Epithelial cell of esophagus (primary cell): ENCODE measurements at places on chromosomes 12 and 14.

- DNase-seq = no peak
Measured at GRCh38 chr12:1533205-1533601, 61.2 kb downstream of the FBXL14 start.

GRCh38 chr12:69896653-69897381 lies 71.8 kb downstream of the MYRFL start:
- no peak for DNase-seq

DNA sequence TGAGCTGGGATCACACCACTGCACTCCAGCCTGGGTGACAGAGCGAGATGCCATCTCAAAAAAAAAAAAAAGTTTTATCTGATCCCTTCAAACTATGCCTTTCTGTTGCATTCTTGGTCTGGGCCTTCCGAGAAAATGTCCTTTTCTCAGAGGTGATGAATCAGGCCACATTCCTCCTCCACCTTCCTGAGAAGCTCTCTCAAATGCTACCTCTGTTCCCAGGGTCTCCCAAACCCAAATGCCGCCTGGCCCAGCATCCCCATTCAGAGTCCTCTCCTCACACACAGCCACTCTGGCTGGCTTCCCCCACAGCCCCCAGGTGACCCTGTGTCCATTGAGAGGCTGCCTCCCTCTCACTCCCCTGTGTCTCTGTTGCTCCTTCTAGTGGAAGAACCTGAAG lies 19.7 kb upstream of the TMED10 start:
- DNase-seq = no peak

- DNase-seq = peak; percentile 84
Measured at GRCh38 chr12:93127582-93128331, 198.7 kb upstream of the EEA1 start.

DNA sequence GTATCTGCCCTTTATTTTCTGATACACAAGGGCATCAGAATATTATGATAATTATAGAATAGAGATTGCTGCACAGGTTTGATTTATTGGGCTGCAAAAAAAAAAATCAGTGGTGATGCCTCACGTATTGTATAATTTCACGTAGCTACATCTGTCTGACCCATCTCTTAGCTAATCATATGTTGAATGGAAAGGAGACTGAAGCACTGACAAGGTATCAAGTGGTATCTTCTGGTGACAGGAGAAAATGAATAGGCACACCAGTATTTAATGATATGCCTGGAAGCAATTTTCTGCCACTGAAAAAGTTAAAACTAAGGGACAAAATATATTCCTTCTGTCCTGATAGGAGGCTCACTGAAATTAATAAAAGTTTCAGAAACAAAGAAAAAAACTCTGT lies 837.2 kb upstream of the FBXO33 start:
- DNase-seq = no peak

GRCh38 chr14:98510392-98510791 lies 761.6 kb downstream of the BCL11B start:
- no peak for DNase-seq

DNA sequence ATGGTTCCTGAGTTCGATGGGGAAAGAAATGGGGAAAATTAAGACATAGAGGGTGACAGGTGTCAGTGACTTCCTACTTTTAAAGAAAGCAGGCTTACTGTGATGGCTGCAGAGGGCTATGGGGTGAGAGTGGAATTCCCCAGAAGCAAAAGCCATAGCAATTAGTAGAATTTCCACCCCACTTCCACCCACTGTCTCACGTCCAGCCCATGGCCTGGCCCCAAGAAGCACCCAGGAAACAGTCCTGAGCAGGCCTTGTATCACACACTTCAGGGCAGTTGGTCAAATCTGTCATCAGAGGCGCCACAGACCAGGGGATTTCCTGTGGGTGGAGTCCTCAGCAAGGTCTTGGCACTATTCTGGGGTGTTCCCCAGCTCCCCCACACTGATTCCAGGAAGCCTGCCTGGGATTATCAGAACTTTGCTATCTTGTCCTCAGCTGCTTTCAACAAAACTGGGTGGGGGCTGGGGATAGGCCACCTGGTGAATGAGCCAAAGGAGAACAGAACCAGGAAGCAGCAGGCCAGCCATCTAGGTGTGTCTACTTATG lies 120.1 kb upstream of the CCND2 start:
- no peak for DNase-seq

GRCh38 chr14:67729072-67729885 lies 27.6 kb downstream of the RDH12 start:
- peak; percentile 82 for DNase-seq

DNA sequence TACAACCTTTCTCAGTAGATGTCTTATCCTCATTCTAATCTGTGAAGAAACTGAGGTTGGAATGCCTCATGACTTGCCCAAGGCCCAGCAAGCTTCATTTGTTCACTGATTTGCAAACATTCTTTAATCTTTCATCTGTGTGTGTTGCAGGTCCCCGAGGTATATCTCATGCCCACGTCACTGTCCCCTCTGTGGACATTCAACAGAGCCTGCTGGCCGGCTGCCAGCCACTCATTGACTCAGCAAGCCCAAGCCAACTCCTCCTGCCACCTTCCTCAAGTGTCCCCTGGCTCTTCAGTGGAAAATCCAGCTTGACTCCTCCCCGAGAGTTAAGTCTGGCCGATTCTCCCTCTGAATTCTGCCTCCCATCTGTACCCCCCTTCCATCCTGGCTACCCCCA lies 1.9 kb upstream of the DCAF4 start:
- no peak for DNase-seq

- no peak for DNase-seq
Measured at GRCh38 chr12:99330216-99330615, 317.3 kb upstream of the GARIN6 start.

GRCh38 chr12:23585156-23585781 lies 364.2 kb downstream of the SOX5 start:
- no peak for DNase-seq

- DNase-seq = peak; percentile 9
Measured at GRCh38 chr14:102863381-102863780, 59.1 kb upstream of the AMN start.

DNA sequence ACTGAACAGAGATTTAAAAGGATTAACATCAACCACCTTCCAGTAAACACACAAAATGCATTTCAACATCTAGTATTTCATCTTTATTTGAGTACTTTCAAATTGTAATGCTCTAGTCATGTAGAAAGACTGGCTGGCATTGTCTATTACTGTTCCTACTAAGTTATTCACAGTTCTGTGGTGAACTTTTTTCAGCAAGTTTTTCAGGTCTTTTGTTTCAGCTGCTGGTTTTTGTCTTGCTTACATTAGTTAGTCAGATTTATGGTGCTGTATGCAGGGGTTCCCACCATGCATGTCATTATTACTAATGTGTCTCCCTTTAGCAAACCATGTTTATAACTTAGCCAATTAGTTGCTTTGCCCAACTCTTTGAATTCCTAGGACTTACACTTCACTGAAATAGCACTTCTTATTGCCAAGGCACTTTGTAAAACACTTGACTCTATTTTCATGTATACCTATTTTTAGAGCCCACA lies 253.4 kb upstream of the KITLG start:
- DNase-seq = peak; percentile 58

DNA sequence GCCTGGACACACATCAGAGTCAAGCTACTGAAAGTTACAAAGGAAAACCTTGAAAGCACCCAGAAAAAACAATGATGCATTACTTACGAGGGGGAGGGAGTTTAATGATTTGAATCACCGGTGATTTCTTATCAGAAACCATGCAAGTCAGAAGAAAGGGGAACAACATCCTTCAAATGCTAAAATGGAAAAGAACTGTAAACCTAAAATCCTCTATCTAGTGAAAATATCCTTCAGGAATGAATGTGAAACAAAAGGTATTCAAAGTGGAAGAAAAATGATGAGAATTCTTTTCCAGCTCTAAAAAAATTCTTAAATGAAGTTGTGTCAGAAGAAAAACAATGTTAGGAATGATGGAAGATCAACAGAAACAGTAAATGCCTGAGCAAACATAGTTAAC lies 16.8 kb downstream of the SCAF11 start:
- DNase-seq = no peak

GRCh38 chr12:54127538-54128259 lies 61.1 kb downstream of the SMUG1 start:
- DNase-seq = no peak

DNA sequence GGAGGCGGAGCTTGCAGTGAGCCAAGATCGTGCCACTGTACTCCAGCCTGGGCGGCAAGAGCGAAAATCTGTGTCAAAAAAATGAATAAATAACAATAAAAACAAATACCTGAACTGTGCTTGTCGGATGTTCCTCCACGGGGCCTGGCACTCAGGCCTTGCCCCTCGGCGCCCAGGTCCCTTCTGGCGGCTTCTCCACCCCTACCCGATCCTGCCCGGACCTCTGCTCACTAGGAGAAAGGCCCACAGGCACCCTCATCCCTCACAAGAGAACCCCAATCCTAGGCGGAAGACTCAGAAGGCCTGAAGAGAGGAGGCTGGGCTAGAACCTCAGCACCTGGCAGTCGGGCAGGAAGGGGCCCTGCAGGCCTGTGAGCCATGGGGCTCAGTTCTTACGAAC lies 21.0 kb upstream of the BTBD6 start:
- no peak for DNase-seq

DNA sequence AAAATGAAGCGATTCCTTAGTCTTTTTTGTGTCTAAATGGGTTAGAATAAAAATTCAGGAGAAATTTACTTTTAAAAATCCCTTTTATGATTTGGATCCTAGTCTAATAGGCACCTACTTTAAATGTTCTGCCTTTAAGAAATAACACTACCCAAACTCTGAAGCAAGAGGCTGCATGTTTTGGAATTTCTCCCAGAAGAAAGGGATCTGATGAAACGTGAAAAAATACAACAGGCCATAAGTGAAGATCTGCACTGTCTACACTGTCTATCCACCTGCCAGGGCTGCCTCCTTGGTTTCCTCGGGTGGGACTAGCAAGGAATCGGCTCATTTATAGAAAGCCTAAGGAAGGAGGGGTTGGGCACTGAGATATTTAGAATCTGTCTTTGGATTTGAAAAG lies 22.1 kb downstream of the ACVR1B start:
- DNase-seq = no peak

DNA sequence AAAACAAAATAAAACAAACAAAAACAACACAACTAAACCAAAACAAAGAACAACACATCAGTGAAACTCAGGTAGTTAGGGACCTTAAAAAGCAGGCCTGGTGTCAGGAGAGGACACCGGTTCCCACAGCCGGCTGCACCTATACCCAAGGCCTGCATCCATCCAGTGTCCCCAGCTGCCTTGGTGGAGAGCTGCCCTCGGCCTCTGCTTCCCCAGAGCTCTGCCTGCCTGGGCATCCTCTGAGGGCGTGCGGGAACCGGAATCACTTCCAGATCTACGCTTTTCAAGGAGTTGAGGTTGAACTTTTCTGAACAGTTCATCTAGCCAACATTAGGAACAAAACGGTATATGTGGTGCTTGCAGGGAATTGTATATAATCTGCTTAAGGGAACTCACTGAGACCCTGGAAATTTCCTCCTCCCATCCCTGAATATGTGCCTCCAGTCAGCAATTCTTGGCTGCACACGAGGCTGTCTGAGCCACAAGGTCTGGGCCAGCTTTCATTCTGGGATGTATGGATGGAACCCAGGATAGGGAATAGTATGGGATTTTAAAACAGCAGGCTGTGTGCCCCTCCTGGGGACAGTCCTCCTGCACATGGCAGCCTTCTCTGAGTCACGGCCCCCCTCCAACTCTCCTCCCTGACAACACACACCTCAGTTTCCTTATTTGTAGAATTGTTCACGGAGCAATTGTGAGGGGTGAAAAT lies 319.0 kb upstream of the RTL1 start:
- no peak for DNase-seq

- DNase-seq = no peak
Measured at GRCh38 chr12:16833376-16834015, 227.5 kb upstream of the LMO3 start.

- DNase-seq = no peak
Measured at GRCh38 chr14:57295239-57295638, 26.5 kb downstream of the AP5M1 start.

- DNase-seq = peak; percentile 31
Measured at GRCh38 chr12:77796775-77797174, 33.9 kb upstream of the NAV3 start.

GRCh38 chr14:105128059-105128458 lies 40.5 kb downstream of the JAG2 start:
- DNase-seq = no peak

DNA sequence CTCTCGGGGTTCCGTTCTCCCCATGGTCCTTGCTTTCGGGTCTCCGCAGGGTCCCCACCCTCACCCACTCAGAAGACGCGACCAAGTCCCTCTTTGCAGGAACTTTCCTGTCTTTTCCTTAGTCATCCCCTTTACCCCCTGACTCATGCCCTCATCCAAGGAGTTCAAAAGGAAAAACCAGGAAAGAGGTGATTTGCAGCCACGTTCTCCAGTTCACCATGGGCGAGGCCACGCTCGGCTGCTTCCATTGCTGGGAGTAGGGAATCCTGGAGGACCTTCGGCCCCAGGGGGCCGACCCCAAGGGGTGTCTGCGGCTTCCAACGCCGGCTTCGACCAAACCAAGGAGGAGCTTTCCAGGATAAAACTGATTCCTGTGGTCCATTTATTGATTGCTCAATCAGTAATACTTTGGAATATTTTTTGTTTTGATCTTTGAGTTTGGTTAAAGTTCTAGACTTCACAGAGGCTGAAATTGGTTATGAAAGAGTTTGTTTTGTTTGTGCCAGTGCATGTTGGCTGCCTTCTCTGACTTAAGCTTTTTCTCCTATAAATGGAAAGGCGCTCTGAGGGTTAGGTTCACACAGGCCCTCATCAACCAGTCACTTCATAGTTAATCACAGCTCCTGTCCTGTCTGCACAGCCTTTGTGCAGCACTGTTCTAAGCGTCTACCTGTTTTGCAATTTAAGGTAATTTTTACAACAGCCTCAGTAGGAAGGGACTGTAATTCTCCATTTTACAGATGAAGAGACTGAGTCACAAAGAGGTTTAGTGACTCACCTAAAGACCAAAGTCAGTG lies 827 bp downstream of the ALDH2 start:
- peak; percentile 66 for DNase-seq

DNA sequence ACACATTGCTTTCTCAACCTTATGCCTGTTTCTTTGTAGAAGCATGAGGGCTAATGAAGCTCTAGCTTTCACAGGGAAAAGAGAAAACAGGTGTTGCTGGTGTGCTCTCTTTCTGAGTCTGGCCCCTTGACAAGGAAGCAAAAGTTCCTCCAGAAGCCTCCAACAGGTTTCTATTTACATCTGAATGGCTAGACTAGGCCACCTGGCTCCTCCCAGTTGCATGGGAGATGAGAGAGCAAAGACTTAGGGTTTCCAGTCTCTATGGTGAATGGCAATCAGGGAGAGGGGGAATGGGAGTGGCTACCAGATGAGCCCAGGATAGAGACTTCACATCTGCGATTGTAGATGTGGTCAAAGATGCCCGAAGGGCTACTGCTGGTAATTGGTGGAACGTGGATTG lies 138.1 kb upstream of the PLXNC1 start:
- no peak for DNase-seq
